Stimulated activated CD8-positive, alpha-beta memory T cell treated with anti-CD3 and anti-CD28 coated beads, Interleukin-2, amount 100 ng/mL, for 1 hour (primary cell): ENCODE measurements at places on chromosomes 2 and 18.

GRCh38 chr18:77061946-77062517 lies 70.6 kb downstream of the MBP start:
- no peak for DNase-seq

DNA sequence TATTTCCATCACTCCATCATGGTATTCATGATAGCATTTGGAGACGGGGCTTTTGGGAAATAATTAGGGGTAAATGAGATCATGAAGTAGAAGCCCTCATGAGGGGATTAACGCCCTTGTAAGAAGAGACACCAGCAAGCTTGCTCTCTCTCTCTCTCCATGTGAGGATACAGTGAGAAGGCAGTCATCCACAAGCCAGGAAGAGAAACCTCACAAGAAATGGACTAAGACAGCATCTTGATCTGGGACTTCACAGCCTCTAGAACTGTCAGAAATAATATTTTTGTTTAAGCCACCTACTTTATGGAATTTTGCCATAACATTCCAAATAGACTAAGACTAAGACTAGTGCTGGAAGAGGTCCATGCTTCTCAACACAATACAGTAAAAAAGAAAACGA lies 464.6 kb upstream of the GCFC2 start:
- DNase-seq: no peak

DNA sequence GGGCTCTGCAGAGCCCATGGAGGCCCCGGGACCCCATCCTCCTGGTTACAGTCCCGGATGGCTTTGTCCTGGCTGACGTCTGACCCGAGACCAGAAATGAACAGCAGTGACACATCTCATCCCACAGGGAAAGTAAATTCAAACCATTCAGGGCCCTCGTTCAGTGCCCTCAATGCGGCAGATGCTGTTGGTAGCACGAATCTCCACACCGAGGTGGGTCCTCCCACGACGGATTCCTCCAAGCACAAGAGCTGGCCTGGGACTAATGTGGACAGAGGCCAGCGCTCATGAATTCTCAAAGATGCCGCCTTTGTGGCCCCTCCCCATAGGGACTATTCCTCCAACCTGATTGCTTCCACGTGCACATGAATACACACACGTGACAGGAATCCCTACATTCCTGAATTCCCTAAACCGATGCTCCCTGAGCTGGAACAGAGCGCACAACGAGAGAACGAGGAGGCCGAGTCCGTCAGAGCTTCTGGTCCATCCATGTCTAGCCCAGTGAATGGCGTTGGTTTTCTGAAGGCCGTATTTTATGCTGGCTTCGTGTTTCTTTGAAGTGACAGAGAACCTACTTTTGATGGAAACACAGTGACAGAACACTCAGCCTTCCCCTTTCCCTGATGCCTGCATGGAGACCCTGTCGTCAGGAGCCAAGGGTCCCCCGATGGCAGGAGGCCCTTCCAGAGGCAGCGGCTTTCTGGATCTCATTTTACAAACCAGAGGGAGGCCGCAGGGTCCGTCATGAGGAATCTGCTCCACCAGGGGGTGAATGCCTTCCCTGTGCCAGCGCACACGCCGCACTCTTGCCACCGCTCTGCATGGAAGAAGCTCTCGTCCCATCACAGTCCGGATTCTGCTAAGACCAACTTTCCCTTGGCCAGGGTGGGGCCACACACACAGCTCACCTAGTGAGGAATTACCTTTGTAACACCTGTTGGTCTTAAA lies 64.3 kb upstream of the SNTG2 start:
- no peak for DNase-seq

DNA sequence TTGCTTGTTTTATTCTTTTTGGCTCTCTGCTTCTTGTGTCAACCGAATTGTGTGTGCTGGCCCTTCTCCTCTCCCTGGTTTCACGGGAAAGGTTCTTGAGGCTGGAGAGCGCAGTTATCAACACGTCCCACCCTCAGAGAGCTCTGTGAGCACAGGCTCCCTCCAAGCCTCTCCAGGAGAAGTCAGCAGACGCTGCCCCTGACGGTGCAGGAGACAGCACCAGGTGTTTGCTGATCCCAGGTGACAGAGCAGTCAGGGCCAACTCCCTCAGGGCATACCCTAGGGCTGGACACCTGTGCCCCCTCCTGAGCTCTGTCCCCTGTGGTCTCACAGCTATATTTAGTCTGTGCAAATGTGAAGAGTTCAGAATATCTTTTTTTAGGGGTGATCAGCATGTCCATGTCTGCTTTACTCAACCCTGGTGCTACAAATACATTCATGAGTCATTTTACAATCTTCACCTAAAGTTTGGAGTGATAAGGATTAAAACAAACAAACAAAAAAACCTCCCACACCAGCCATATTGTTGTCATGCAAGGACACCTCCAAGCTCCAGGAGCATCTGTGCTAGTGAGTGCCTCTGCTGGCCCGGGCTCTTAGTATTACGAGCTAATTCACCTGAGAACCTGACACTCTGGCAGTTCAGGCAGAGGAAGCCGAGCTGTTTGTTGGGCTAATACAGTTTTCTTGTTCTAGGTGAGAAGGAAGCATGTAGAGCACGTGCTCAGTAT lies 65.9 kb upstream of the TMEM200C start:
- no peak for DNase-seq

- no peak for DNase-seq
Measured at GRCh38 chr18:21177822-21178221, 64.2 kb upstream of the GREB1L start.

DNA sequence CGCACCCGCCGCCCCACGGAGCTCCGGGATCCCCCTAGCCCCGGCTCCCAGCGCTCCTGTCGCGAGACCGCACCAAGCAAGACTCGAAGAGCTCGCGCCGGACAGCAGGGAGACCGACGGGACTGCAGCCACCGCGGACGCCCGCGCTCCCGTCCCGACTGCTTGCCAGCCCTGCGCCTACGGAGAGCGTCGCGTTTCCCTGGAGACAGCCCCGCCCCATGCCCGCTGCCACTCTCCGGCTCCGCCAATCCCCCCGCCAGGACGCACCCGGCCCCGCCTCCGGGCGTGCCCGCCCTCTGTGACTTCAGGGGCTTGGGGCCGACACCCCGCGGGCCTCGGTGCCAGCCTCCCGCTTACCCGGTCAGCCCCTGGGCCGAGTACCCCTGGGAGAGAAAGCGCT lies at the start of gene ANKMY1:
Gene ANKMY1, minus strand, starts transcription at position 181 of the 400 bp plus-strand sequence. CDS start 653 bp downstream, outside the sequence.
- no peak for DNase-seq

GRCh38 chr2:20443276-20443920 lies 3.5 kb upstream of the RHOB start:
- no peak for DNase-seq

DNA sequence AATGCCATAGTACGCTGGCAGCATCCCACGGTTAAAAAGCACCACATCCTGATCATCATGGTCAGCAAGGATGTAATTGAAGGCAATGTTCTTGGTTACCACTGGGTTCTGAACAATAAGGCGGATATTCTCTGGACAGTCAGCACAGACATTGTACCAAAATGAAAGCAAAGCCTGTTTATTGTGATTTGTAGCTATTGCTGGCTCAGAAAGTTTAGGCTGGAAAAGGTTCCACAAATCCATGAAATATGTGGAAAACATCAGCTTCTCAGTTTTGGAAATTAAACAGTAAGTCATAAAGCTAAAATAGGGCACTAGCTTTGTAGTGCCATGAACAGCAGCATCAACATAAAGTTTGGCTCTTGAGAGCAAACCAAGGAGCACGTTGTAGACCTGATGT lies 52.2 kb downstream of the C2orf74 start:
- no peak for DNase-seq

- no peak for DNase-seq
Measured at GRCh38 chr18:75364512-75365253, 62.8 kb downstream of the SMIM21 start.

DNA sequence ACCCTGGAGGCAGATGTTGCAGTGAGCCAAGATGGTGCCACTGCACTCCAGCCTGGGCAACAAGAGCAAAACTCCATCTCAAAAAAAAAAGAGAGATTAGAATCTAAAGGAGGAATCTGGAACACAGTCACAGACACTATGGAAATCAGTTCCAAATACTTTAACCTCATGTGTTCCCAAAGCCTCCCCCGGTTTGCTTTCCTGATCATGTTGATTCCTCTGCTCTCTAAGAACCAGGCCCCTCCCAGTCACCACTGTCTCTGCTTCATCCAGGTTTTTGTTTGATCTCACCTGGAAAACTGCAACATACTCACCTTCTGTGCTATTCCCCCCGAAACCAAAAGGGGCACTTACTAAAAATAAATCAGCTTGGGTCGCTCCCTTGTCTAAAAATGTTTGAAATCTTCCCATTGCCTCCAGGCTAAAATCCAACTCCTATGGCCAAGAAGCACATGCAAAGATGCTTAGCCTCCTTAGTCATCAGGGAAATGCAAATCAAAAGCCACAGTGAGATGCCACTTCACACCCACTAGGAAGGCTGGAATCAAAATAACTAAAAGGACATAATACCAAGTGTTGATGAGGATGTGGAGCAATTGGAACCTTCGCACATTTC lies 6.2 kb upstream of the NEU2 start:
- DNase-seq: no peak

DNA sequence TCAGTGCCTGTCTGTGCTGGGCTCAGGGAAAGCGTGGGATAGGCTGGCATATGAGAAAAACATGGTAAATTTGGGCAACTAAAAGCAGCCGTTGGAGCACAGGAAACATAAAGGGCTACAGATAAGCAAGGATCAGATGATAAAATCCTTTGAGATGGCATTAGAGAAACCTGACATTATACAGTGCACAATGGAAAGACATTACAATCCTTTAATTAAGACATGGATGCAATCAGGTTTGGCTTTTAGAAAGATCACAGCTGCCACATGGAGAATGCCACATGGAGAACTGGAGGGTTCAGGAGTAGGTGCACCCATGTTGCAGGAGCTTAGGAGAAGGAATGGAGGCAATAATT lies 117.3 kb downstream of the CDC42EP3 start:
- no peak for DNase-seq

DNA sequence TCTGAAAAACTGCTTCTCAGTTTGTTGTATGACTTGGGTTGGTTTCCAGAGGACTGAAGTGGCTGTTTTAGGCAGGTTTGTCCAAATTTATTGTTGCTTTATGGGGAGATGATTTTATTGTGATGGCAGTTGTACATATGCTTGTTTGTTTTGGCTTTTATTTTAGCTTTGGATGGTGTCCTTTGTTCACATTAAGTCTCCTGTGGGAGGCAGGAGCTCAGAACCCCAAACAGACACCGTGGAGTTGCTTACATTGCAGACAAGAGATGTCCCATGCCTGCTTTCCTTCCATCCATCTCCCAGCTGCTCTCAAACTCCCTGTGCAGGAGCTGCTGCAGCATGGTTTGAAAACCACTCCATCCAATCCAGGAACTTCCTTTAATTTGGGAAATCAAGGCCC lies 414.7 kb downstream of the LPIN1 start:
- DNase-seq: no peak

GRCh38 chr18:63532471-63532870 lies 9.7 kb upstream of the SERPINB12 start:
- no peak for DNase-seq

GRCh38 chr2:12155303-12156051 lies 409.0 kb downstream of the LPIN1 start:
- DNase-seq: no peak

DNA sequence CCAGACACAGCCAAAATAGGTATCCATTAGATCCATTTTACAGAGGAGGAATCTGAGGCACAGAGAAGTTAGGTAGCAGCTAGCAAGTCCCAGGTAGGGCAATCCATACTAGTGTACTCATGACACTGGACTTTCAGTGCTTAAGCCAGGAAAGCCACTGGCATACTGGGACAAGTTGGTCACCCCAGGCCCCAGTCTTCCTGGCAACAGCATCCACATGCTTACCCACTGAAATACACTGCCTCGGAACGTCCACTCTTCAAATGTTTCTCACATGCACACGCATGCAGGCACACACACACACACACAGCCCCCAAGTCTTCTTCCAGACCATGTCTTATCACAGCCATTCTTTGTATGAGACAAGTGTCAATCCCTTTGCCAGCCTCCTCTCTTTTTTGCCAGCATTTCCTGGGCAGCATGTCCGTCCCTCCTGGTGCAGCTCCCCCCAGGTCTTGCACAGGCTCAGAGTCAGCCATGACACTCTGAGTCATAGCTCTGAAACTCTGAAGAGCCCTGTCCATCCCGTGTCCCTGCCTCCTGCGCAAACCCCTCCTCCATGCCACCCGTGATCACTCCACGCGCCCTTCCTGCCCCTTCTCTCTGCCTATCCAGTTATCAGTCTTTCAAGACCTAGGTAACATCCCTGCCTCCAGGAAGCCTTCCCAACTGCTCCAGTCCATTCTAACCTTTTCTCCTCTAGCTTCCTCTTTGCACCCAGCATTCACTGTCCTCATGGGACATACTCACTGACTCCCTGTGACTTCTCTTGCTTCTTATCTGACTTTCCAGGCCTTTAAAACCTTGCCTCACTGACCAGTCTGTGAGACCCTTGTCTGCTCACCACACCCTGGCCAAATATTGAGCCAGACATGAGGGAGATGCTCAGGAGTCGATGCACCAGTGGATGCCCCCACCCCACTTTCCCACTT lies 10.9 kb upstream of the TEX261 start:
- no peak for DNase-seq

GRCh38 chr2:134493797-134494196 lies 225.0 kb downstream of the TMEM163 start:
- no peak for DNase-seq

DNA sequence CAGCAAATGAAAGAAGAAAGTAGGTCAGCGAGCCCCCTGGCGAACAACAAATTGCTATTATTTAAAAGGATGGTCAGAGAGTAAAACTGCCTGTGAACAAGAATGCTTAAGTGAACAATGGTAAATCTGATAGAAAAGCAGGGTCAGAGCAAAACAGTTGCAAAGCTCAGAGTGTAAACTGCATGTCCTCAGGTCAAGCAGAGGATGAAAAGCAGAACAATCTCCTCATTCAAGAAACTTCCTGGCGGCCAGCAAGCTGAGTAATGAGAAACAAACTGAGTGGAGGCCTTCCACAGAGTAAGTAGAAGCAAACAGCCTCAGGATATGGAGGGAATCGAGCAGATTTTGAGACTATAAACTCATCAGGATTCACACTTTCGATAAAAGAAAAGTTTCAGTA lies 117.9 kb downstream of the PPP1R1C start:
- no peak for DNase-seq

GRCh38 chr2:160584972-160585494 lies 91.4 kb upstream of the RBMS1 start:
- DNase-seq: no peak

GRCh38 chr2:121372721-121373353 lies 87.8 kb upstream of the TFCP2L1 start:
- DNase-seq: no peak

GRCh38 chr18:35658112-35658511 lies 76.6 kb downstream of the GALNT1 start:
- no peak for DNase-seq

DNA sequence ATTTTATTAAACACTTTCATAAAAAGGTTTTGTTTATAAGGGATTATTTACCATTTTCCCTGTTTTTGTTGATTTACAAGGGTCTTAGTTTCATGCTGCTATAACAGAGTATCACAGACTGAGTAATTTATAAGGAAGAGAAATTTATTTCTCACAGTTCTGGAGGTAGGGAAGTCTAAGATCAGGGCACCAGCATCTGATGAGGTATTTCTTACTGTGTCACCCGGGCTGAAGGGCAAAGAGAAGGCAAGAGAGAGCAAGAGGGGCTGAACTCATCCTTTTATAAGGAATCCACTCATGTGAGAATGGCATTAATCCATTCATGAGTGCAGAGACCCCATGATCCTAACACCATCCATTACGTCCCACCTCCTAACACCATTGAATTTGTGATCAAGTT lies 160.0 kb upstream of the SLC39A10 start:
- no peak for DNase-seq
